ENCODE measurements at places on chromosomes 7 and 10.

DNA sequence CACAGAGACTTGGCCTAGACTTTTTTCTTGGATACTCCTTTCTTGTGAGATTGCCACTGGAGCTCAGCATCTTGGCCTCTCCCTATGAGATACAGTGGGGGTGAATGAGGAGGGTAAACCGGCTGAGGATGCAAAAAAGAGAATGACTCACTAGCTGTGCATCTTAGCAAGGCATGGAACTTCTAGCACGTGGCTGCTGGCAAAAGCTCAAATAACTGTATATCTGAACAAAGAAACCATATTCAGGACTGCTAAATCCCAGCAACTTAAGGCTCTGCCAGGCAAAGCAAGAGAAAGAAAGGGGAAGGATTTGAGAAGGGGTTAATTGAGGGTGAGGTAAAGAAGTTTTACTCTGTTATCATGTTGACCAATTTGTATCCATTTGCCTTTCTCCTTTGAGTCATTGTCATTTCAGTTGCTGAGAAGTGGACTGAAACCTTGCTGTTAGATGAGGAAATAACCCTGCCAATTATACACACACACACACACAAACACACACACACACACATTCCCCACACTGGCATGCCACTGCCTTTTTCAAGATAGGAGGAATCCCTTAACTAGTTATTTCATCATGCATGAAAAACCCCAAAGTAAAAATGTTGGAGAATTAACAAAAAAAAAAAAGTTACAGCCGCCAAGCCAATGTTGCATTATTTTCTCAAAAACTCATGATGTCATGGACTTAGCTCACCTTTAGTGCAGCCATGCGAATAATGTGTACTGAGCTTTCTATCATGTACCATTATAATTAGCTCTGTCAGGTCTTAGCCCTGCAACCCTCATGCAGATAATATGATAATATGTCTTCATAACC lies 997.3 kb downstream of the LRMDA start:
- DNase-seq, result no peak

DNA sequence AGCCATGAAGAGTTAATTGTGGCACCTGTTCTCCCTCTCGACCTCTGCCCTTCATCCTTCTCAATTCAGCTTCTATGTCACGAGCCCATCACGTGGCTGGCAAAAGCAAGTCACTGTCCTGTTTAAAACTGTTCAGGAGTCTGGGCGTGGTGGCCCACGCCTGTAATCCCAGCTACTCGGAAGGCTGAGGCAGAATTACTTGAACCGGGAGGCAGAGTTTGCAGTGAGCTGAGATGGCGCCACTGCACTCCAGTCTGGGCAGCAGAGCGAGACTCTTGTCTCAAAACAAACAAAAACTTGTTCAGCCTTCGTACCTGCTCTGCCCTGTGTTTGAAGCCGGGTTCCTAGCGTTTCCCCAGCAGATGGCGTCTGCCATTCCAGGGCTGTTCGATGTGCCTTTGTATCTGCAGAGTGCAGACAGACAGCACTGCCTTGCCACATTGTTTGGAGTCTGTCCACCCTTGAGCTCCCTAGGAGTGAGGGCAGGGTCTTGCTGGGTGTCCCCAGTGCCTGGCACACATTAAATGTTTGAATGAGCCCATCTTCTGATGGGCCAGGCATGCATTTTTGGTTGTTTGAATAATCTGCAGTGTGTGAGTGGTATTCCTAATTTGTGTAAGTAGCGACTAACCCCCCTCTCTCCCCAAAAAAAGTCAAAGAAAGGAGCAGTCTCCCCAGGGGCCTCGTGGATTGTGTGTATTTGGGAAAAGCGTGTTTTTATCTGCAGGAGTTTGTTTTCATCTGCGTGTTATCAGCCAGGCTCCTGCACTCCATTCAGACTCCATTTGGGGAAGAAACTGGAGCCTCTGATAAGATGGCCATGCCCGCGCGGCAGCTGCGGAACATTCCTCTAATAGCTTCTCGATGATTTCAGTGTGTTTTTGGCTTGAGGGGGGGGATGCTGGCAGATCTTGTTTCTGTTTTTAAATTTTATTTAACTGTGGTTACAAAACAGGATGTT lies 61.2 kb downstream of the DNAJB6 start:
- DNase-seq, result no peak

DNA sequence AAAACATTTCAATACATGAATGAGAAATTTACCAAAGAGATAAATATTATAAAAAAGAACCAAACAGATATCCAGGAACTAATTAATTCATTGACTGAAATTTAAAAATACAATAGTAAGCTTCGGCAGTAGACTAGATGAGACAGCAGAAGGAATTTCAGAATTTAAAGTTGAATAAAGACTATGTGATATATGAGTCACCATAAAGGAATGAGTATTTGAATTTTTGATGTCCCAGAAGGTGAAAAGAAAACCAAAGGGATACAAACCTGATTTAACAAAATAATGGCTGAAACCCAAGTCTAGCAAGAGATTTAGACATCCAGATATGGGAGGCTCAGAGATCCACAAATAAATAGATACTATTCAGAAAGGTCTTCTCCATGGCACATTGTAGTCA lies 623.9 kb upstream of the FOXK1 start:
- DNase-seq, result no peak

DNA sequence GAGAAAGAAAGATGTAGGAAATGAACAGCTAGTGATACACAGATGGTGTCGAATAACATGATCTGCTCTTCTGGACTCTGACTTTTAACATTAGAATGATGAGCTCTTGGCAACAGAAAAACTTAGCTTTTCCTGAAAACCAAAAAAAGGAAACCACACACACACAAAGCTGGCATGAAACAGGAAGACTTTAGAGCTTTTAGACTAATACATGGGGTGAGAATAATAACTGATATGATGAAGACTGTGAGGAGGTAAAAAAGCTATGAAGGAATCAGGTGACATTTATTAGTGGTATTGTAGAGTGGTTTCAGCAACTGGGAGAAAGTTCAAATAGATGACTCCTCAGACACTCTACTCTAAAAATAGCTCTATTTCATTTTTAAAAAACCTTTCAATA lies 491.9 kb downstream of the PARD3 start:
- no peak for DNase-seq

DNA sequence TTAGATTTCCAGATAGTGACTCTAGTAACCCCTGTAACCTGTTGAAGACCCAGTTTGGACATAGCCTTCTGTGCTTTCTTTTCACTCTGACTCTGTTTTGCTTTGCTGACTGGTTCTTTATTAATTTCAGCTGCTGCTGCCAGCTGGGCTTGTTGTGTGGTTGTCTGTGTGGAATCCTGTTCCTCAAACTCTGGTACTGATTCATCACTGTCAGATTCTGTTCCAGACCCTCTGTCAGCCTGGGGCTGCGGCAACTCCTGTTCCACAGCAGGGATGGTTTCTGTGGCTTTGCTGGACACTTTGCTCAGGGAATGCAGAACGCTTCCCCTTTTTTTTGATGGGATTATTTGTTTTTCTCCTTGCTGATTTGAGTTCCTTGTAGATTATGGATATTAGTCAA lies 104.9 kb downstream of the SEC23IP start:
- no peak for DNase-seq

- no peak for DNase-seq
These were observed 430.6 kb upstream of the KCND2 start for GRCh38 chr7:119842337-119842736.

- no peak for DNase-seq
These were observed 202.8 kb upstream of the AKR1E2 start for GRCh38 chr10:4623200-4623599.

All from NCI-H1417 treated with DMSO at 0.1 percent for 48 hours (cell line).